Activated T-helper 9 cell treated with anti-CD3 and anti-CD28 coated beads, Interleukin-2, amount 50 U/mL, for 16 hours (primary cell): ENCODE measurements at places on chromosomes 2 and 18.
A peak's percentile ranks its signal among the peaks of the same experiment; 100 is the strongest.

DNA sequence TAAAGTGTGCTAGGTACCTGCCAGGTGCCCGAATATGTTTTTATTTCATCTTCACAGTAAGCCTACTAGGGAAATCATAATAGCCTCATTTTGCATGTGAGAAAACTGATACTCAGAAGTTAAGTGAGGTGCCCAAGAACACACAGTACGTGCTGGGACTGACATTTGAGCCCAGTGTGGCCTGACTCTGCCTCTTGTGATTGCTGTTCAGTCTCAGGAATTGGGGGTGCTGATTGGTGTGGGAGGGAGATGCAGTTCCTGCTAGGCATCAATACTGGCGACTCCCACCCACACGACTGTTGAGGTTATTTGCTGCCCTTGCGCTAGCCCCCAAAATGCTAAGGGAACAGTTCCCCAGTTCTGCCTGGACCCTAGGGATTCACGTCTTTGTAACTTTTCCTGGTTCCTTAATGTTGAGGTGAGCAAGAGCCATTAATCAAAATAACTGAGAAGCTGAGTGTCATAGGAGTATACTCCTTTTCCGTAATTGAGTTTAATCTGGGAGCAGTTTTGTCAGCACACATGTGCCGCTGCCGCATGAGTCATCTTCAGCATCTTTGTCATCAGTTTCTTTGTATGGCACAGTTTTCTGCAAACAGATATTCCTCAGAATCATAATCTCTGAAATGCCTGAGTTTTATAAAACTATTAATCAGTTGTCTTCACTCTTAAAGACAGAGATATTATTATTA is 120.7 kb downstream of the NCK2 start:
- no peak for DNase-seq

DNA sequence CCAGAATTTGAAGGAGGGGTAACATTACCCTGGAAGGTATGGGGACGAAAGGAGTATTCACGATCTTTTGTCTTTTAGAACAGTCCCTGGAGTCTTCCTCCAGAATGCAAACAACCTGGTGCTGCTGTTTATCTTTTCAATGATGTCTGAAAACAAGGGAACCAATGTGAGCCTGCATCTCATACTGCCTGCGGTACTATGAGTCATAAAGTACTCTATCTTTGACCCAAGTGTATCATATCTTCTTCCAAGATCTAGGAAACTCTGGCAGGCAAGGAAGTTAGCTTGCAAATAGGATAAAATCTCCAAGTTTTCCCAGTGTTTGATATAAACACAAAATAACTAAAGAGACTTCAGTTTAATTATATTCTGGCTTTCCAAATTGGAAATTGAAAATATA is 968.5 kb downstream of the LRP1B start:
- no peak for DNase-seq

GRCh38 chr18:47248115-47248603 is 3.3 kb downstream of the SKOR2 start:
- no peak for DNase-seq

DNA sequence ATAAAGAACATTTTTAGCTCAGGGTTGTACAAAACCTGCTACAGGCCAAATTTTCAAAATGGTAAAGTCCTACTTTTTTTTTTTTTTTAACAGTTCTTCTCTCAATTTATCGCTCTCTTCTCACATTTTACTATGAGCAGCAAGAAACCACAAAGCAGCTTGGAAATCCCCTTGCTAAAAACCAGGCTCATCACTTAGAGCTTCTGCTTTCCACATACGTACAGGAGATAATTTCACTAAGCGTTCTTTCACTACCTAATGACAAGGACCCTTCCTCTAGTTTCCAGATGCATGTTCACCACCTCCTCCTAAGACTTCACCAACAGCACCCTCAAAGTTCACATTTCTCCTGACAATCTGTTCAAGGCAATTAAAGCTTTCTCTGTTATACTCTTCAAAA is 294.9 kb upstream of the CYRIA start:
- DNase-seq: no peak

DNA sequence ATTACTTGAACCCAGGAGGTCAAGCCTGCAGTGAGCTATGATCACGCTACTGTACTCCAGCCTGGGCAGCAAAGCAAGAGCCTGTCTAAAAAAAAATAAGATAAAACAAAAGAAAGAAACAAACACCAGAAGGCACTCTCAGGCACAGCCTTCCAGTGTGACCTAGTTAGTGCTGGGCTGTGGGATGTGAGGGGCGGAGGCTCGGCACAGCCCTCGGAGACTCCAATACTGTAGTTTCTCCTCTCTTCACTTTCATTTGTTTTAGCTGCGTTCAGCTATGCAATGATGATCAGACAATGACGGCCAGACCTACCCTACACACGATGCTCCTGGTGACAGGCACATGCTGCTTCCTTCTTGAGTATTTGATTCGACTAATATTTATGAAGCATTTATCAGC is 127.7 kb downstream of the SOCS6 start:
- DNase-seq: no peak

GRCh38 chr2:239576784-239577685 is 176.2 kb upstream of the HDAC4 start:
- no peak for DNase-seq

- peak; percentile 10 for DNase-seq
Measured at GRCh38 chr2:62306751-62307468, 111.0 kb downstream of the B3GNT2 start.

GRCh38 chr2:61018318-61018755 is 282 bp upstream of the PUS10 start:
- DNase-seq: no peak

DNA sequence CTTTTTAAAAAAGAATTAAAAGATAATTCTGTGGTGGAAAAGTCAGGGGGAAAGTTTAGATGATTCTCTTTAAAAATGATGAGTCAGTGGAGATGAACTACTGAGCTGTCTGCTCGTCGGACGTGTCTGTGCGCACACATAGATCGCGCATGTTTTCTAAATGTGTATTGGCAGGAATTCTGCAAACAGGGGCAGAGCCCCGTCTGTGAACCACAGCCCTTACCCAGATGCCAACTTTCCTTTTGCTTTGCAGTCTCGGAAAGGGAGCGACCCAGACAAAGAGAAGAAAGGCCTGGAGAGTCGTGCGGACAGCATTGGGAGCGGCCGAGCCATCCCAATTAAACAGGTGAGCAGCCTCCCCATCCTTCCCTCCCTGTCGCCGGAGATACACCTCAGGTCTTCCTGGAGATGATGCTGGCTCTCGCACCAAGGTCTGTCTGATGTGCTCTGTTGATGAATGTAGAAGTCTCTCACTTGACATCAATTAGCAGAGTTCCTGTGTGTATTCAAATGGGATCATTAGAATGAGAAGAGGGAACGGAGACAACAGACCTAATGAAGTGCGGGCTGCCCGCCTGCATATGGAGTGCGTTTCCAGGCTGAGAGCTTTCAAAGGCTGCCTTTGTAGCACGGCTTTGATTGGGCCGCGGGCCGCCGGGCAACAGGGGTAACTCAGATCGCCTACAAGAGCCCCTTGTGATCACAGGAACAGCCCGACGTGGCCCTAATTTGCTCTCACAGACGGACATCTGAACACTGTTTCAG is 313.3 kb downstream of the AGAP1 start:
- no peak for DNase-seq

DNA sequence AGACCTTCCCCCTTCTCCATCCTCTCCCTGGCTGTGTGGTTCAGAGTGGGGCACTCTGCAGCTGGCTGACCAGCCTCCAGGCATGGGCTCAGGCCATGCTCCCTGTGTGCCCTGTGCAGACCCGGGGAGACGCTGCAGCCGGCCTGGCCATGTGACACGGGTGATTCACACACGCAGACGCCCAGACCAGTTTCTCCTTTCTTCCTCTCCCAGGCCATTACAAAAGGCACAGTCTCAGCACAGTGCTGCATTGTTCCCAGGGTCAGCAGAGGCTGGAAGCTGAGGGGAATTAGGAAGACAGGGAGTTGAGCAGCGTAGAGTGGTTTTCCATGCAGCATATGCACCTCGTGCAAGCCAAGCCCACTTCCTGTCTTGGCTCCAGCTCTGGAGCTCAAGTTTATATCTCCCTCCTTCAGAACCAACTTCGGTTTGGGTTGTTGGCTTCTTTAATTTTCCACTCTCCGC is 288.5 kb downstream of the TNS1 start:
- DNase-seq: no peak

- no peak for DNase-seq
Measured at GRCh38 chr2:28588292-28588670, 92.4 kb downstream of the PLB1 start.

- DNase-seq: no peak
Measured at GRCh38 chr2:48464264-48464795, 65.6 kb upstream of the STON1 start.

DNA sequence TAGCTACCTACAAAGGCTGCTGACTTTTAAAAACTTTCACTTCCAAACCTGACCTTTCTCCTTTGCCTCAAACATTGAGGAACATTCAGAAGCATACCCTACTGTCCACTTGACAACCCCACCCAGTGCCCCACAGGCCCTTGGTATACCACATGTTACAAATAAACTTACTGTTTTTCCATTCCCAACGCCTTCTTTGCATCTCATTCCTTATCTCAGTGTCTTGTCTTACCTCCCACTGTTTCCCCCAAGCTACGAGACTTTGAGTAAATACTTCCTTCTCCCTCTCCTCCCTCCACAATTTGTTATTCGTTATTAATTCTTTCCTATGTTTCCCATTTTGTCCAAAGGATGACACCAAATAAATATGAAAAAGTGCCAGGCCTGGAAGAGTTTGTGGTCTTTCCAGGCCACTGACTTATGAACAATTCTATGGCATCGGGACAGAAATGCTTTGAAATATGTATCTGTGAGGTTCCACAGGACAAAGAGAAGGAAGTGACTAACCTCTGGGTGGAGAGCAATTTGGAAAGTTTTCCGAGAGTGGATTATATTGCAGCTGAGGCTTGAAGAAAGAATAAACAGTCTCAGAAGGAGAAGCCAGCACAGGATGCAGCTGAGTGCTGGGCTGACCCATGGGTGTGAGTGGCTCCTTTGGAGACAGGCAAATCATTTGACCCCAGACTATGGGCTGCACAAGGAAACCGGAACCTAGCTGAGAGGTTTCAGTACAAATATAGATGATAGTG is 409.0 kb downstream of the LPIN1 start:
- no peak for DNase-seq

DNA sequence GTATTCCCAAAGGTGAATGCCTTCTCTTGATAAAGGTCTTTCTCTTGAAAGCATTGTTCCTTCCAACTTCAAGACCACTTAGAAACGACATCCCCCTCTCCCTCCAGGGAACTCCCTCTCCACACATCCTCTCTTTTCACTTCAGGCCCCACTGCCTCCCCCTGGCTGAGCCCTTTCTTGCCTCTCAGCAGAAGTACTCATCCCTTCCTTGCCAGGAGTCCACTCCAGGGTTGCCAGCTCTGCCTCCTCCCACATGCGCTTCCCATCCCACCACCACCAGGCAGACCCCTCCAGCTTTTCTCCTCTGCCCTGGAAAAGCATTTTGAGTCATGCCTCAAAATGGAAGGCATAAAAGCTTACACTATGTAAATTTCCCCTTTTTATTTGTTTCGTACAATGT is 126.3 kb upstream of the SALL3 start:
- no peak for DNase-seq

DNA sequence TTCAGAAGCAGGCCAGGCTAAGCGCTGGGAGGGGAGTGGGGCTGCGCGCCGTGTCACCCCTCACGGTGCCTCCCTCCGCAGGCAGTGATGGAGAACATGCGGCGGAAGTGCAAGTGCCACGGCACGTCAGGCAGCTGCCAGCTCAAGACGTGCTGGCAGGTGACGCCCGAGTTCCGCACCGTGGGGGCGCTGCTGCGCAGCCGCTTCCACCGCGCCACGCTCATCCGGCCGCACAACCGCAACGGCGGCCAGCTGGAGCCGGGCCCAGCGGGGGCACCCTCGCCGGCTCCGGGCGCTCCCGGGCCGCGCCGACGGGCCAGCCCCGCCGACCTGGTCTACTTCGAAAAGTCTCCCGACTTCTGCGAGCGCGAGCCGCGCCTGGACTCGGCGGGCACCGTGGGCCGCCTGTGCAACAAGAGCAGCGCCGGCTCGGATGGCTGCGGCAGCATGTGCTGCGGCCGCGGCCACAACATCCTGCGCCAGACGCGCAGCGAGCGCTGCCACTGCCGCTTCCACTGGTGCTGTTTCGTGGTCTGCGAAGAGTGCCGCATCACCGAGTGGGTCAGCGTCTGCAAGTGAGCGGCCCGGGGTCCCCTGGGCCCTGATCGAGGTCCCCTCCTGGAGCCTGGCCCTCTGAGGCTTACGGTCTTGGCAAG is 12.2 kb downstream of the WNT10A start:
- DNase-seq: peak; percentile 78

- DNase-seq: no peak
Measured at GRCh38 chr18:22847867-22848451, 85.2 kb upstream of the RBBP8 start.
